Glomerular endothelial cell (primary cell): ENCODE measurements at places on chromosomes 1 and 21.

GRCh38 chr1:30290581-30290980, 432.8 kb downstream of the MATN1 start:
- no peak for DNase-seq

- no peak for DNase-seq
Observed at GRCh38 chr1:116511459-116512019, 59.3 kb downstream of the CD58 start.

GRCh38 chr1:205191622-205192021, 19.9 kb downstream of the DSTYK start:
- no peak for DNase-seq

DNA sequence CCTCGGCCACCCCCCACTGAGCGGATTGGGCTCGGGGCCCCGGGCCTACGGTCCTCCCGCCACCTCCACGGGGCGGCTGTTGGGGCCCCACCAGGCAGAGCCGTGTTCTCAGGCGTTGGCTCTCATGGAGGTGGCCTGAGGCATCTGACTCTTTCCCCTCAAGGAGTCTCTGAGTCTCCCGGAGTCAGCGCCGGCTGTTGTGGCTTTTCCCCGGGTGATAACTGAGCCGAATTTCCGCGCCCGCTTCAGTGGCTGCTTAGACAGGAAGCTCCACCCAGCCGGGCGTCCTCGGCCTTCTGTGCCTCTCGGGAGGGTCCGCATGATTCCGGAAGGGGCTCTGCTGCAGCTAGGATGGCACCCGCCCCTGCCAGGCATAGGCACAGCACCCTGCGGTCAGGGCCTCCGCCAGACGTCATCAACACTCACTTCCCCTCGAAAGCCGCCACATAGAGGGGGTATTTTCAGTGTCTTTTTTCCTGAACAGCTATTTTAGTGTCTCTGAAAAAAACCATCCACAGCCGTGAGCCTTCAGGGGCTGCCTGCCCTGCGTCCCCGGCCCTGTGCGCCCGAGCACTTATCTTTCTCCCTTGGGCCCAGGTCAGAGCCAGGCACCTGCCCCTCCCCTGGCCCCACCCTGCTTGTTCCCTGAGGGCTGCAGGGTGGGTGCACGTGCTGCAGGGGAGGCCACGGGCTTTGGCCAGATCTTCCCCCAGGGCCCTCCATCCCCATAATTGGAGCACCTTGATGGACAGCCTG, 72.9 kb downstream of the SKI start:
- DNase-seq: no peak

GRCh38 chr1:245863566-245864184, 643.4 kb downstream of the SMYD3 start:
- DNase-seq: no peak

GRCh38 chr1:57789936-57790335, 366.1 kb upstream of the DAB1 start:
- no peak for DNase-seq
